ENCODE measurements at places on chromosomes 3 and 15.
A peak's percentile ranks its signal among the peaks of the same experiment; 100 is the strongest.

DNA sequence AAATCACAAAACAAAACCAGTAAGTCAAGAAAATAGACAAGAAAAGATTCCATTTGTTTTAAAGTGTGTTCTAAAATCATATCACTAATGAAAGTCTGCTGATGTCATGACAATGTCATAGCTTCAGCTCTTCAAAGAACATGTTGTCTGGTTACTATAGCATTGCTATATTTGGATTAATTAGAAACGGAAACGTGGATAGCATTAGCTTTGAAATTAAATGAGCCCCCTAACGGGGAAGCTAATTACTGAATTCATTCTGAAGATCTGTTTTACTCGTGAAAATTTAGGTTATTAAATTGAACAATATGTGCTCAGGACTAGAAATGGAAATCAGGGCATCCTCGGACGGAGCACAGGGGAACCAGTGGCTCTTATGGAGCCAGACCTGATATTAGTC is 316.7 kb upstream of the AGTR1 start:
- DNase-seq = no peak

GRCh38 chr3:36373666-36374065 is 6.6 kb upstream of the STAC start:
- DNase-seq = no peak

DNA sequence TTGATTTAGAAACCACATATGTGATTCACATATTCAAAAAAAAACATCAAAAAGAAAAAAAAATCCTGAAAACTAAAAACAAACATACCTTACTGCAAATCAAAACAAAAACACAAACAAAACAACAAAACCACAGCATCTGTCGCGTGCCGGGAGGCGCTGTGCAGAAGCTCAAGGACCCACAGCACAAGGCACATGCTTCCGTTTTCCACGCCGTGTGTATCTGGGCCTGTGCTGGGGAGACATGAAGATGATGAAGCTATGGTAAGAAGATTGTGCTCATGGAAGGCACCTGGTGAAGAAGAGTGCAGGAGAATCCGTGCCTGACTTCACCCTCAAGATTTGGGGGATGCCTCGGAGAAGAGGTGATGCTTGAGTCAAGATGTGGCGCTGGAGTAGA is 788.9 kb upstream of the ARRDC4 start:
- DNase-seq = no peak

- no peak for DNase-seq
These were observed 13.6 kb upstream of the LTF start for GRCh38 chr3:46478341-46478740.

DNA sequence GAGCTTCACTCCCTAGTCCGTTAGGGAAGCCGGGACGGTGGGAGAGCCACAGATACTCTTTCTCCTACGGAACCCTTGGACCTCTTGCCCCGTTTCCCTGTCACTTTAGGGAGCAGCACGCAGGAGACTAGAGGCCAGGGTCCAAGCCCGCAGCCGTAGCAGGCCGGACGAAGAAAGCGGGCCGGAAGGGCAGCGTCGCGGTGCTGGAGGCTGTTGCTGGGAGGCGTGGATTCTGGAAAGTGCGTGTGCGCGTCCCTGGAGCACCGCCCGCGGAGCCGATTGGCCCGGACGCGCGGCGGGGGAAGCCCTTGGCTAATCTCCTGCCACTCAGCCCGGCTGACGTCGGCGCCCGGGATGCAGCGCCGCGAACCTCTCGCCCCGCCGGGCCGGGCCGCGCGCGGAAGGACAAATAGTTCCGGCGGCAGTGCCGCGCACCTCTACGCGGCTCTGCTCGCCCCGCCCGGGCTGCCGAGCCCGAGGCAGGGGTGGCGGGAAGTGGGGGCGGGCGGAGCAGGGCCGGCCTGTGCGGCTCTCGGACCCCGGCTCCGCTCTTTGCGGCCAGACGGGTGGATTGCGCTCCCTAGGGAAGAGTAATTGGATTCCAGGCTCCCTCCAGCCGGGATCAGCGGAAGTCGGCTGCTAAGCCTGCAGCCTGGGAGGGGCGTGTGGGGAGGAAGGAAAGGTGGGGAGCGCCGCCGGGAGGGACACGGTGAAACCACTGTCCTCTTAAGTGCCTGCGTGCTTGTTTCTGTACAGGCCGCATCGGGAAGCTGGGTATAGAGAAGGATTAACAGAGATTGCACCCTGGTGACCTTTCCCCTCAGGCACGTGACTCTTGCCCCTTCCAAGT is 31.3 kb upstream of the TCF12 start:
- DNase-seq = peak; percentile 85

- no peak for DNase-seq
These were observed 96.0 kb upstream of the NPHP3 start for GRCh38 chr3:132818251-132818650.

DNA sequence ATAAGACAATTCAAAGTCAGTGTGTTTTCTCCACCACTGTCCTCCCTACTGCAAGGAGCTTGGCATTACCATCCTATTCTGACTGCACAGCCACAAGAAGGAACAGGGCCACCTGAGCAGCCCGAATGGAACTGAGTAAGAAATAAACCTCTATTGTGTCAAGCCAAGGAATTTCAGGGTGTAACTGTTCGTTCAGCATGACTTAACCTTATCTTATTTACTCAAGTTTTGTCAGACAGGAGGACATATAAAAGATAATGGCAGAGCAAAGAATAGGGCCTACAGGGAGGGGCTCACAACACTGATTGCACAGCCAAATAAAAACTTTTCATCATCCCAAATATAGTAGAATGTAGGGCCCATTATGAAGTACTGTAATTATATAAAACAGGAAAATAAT is 236.1 kb downstream of the NEK10 start:
- DNase-seq = no peak

GRCh38 chr3:186998937-186999368 is 68.6 kb downstream of the ST6GAL1 start:
- DNase-seq = no peak

- DNase-seq = no peak
These were observed 18.5 kb downstream of the LARP6 start for GRCh38 chr15:70835415-70835814.

All from CD4-positive, alpha-beta T cell treated with Interleukin-2 at 100 ng/mL for 4 hours (primary cell).